ENCODE measurements at places on chromosomes 3 and 15. TPM values are rescaled to one million over a fixed set of nuclear protein-coding genes. Genes with fewer than 3 reads are reported as not detected.
A peak's percentile ranks its signal among the peaks of the same experiment; 100 is the strongest.

DNA sequence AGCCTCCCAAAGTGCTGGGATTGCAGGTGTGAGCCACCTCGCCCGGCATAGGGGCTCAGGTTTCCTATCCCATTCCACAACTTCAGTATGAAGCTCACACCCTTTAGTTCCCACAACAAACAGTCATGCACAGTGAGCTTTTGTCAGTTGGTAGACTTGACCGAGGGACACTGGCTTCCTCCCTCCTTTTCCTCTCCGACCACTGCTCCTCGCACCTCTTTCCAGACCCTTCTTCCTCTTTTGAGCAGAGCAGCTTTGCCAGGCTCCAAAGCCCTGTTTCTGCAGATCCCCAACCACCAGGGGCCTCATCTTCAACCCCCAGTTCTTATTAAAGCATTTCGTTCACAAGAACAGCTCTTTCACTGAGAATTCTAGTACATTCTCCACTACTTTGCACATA lies 12.7 kb upstream of the CILP start:
- no peak for DNase-seq

- DNase-seq: no peak
Observed at GRCh38 chr3:81841540-81841939, 80.1 kb upstream of the GBE1 start.

DNA sequence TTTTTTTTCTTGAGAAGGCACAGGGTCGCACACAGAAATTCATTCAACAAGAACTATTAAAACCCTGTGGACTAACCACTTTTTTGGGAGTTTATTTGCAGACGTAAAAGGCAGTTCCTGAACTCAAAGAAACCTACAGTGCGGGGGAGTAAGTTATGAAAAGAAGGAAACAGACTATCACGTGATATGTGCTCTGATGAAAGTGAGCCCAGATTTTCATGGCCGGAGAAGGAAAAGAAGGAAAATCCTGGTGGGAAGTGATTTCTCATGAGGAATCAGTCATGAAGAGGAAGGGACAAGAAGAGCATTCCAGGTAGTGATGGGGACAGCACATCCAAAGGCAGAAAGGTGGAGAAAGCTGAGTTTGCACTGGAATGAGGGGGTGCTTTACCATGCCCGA lies 26.1 kb downstream of the SEMA6D start:
- no peak for DNase-seq

GRCh38 chr15:71733122-71733521 lies 77.2 kb upstream of the NR2E3 start:
- DNase-seq: no peak

DNA sequence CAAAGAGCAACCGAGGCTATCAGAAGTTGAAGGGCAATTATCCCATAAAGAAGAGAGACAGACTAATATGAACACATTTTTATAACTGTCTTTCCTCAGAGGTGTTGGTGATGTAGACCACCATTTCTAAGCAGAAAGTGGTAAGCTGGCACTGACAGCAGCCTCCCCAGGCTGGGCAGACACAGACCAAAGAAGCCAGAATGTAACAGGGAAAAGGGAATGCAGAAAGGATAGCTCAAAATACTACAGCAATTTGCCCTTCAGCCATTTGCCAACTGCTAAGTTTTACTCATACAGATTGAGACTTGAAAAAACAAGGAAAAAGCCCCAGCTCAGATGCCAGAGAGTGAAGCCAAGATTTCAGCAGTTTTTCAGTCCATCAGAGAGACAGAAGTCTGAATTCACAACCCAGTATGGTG lies 73.5 kb upstream of the ABI3BP start:
- no peak for DNase-seq

GRCh38 chr3:169914321-169914720 lies 2.9 kb downstream of the SAMD7 start:
- DNase-seq: no peak

DNA sequence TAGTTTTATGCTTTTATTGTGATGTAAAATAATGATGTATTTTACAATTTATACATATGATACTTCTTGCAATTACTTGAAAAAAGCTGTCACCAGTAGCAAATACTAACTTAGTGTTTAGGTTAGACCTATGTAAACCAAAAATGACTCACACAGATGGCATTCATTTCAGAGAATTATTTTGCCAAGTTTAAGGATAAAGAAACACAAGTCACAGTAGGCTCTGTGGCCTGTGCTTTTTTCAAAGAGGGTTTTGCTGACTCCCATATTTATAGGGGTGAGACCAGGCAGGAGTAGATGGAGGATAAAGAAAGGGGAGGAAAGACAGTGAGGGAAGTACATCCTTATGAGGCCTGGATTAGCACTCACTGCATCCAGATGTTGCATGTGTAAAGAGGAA lies 356.6 kb upstream of the NPAP1 start:
- DNase-seq: no peak

DNA sequence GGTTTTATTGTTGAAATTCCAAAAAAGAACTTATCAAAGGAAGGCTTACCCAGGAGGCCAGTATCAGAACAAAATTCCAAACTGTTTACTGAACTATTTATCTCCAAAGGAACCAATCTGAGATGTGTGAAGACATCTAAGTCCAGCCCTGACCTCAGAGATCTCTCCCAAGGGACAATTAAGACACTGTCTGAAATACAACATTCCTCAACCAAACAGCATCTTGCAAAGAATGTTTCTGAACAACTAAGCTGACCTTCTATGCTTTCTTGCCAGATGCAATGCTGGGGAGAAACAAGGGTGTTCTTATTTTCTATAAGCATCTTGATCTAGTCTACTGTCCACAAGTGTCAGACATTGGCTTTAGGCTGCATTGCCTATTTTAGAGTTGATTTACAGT lies 13.6 kb downstream of the PDZRN3 start:
- no peak for DNase-seq

GRCh38 chr3:33174095-33174494 lies 44.5 kb downstream of the SUSD5 start:
- DNase-seq: no peak

- no peak for DNase-seq
Observed at GRCh38 chr3:115697263-115698053, 74.1 kb downstream of the GAP43 start.

DNA sequence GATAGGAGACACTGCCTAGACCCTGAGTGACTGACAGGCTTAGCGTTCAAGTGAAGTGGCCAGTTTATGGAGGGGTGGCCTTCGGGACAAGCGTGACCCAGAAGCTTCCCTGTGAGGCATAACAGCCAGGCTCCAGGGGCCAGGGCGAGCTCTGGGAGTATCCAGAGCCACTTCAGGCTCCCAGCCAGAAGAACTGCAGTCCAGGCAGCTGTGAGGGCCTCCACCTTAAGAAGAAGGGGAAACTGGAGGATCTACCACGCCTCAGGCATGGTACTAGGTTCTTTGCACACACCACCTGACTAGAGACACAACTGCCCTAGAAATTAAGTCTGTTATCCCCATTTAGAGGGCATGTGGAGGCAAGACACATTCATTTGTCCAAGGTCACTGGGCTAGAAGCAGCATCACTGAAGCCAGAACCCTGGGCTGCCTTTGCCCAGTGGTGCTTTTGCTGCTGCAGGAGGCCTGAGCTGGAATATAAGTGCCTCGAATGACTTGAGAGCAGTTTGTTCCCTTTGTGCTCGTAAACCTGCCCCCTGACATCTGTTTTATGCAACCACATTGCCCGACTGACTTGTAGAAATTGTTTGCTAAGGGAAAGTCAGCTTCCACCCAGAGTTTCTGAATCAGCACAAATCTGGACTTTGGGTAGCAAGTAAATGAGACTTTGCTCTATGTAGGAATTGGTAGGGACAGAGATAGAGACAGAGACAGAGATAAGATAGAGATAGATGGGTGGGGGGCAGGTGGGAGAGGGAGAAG lies 23.3 kb downstream of the RASGRF1 start:
- DNase-seq: no peak

- no peak for DNase-seq
Observed at GRCh38 chr3:181252631-181253030, 263.1 kb upstream of the DNAJC19 start.

DNA sequence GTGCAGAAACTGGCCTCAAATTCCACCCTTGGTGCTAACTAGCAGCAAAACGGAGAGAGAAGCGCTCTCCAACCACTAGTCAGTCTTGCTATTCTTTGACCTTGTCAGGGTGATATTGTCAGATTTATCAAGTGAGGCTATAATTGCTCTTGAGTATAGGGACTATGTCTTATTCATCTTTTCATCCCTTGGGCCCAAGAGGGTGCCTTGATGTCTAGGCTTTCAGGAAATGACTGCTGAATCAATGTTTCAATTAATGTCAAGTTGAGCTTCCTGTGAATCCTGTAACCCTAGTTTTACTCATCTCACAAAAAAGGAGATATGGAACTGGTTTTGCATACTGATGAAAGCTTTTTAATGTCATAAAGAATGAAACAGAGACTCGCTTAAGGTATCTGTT lies 701.3 kb downstream of the EDEM1 start:
- no peak for DNase-seq

GRCh38 chr3:197000211-197000610 lies 29.4 kb downstream of the MELTF start:
- DNase-seq: no peak

DNA sequence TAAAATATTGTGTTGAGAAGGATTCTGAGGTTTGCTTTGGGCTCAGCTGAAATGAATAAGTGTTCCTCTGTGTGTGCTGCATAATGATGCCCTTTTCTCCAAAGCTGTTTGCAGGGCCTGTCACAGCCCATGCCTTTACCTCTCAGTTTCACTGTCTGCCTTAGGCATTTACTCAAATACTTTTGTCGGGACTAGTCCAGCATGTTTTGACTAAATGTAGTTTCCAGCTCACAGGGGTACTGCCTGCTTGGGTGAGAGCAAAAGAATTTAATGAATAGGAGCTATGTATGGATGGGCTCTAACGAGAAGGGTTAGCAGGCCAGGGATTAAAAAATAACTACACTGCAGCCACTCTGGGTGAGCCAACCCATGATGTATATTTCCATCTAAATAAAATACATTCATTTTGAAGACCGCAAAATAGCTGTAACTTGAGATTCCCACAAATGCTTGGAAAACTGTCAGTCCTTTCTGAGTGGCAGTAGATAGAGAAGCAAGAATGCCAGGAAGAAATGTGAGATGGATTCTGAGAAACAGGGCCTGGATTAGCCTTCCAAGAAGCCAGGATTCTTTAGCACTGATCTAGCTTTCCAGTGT lies 549.2 kb upstream of the TBL1XR1 start:
- no peak for DNase-seq

- no peak for DNase-seq
Observed at GRCh38 chr3:168117059-168117458, 21.3 kb upstream of the GOLIM4 start.

DNA sequence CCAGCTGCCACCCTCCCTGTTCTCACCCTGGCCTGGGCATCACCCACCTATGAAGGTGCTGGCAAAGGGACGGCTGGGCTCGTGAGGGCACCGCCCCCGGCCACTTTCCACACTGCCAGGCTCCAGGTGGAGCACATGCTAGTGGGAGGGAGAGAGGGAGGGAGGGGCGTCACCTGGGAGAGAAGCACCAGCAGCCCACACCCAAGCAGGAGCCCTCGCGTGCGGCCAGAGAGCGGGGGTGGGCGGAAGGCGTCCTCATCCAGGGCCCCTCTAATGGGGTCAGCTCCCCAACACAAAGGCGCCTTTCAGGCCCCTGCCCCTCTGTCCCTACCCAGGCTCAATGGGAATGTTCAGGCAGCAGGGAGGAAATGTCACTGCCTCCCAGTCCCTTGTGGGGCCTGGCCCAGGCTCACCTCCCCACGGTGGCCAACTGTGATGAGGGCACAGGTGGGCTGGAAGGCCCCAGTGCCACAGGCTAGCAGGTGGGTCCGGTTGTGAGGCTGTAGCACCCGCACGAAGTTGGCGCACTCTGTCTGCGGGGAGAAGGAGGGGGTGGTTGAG lies 3.1 kb downstream of the SEMA3G start:
- DNase-seq: no peak

DNA sequence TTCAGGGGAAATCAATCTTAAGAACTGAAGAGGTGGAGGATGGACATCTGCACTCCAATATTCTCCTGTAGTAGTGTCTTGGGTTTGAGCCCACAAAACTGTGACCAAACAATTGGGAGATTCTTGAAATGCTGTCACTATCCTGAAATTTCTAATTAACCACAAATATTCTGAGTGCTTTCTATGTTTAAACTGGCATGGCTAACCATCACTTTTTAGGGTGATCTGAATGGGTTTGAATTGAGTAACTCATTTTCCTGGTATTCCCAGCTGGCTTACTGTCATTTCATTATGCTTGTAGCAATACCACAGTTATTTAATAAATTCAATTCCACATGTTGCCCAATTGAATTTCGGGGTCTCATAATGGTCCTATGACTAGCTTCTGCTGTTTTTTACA lies 216.9 kb upstream of the DCBLD2 start:
- DNase-seq: no peak

- no peak for DNase-seq
Observed at GRCh38 chr3:141100531-141101320, 49.6 kb downstream of the SPSB4 start.

GRCh38 chr15:61621146-61621545 lies 392.0 kb upstream of the RORA start:
- peak; percentile 18 for DNase-seq

DNA sequence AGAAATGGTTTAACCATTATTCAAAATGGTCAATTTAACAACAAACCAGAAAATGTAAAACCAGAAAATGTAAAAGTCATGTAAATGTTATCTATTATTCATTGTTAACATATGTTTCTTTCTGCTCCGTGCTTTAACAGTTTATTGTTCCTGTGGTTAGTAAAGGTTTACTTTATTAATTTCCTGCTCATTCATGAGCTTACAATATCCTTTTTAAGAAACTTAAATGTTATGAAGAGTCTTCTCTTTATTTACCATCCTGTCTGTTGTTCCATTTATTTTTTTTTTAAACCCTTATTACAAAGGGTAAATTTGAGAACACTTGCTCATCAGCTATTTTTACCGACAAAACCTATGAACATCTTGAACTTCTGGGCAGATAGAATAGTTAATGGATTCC lies 148.1 kb downstream of the GHSR start:
- DNase-seq: no peak

CHST14 gene
- total RNA-seq: 9.7 TPM

TUSC7 gene
- total RNA-seq: not detected

MKRN3 gene
- total RNA-seq: 2.0 TPM

SPATA12 gene
- total RNA-seq: not detected

VEPH1 gene
- not detected for total RNA-seq

NR1I2 gene
- total RNA-seq: 0.17 TPM

ITPKA gene
- total RNA-seq: 12.9 TPM

LDHAL6B gene
- total RNA-seq: not detected

GABRG3 gene
- total RNA-seq: not detected

CLSTN2 gene
- not detected for total RNA-seq

TATDN2 gene
- 40.8 TPM for total RNA-seq

ESYT3 gene
- total RNA-seq: 1.1 TPM

ARGFX gene
- total RNA-seq: not detected

DLEC1 gene
- total RNA-seq: 0.43 TPM

PTH1R gene
- not detected for total RNA-seq

HRH1 gene
- 4.6 TPM for total RNA-seq

ZNF385D gene
- not detected for total RNA-seq

GFM1 gene
- total RNA-seq: 45.6 TPM
